Amniotic epithelial cell (primary cell): ENCODE measurements at places on chromosomes 5 and 9.

DNA sequence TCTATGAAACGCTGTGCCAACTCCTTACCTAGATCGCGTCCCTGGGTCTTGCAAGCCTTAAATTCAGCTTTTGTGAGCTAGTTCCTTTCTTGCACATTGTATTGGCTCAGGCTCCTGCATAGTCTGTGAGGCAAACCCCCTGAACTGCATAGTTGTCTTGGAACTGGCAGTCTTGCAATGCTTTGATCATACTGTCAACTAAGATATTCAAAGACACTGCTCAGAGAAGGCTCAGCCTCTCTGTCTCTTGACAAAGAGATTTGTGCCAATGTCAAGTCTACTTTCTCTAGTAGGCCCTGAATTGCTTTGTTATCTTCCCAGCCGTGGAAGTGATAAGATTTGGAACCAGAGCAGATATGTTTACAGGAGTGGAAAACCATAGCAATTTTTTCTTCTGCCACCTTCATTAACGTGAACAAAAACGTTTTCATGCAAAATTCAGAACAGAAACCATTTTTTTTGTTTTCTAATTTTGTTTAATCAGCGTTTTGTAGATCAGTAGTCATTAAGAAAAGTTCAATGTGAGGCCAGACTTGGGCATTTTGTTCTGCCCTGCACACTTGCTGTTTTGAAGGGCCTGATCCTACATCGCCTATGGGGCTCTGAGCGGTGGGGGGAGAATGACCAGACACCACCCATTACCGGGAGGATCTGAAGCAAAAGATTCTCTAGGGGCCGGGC lies 27.6 kb upstream of the ENTREP1 start:
- DNase-seq: no peak

DNA sequence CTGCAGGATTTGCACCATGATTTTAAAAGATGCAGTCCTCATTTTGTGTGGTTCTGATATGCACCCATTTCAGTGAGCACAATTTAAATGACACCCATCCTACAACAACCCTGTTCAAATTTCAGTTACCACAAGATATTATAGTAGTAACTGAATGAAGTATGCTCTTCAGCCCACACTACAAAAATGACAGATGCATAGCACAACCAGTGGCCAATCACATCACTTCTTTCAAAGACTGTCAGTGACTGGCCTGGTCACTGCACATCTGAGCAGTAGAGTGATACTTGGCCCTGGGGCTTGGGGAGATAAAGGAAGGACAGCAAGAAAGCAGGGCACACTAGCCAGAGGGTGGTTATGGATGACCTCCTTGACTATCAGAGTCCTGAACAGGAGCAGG lies 19.8 kb upstream of the IFNK start:
- no peak for DNase-seq

DNA sequence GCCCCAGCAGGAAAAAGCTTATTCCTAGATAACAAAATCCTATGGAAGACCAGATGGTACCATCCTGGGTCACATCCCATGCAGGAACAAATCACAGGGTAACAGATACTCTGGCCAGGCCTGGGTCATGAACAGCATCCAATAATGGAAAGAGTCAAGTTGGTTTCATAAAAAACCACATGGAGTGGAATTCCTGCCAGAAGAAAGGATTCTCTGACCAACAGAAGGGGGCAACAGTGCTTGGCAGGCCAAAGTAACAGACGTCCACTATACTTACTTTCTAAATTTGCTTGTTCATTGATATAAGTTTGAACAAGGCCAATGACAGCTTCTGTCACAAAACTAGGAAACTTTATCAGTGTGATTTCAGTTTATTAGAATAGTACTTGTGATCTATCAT lies 273.5 kb downstream of the ARRDC3 start:
- DNase-seq: peak; percentile 19

- peak; percentile 72 for DNase-seq
These were observed 9.7 kb downstream of the MRPL36 start for GRCh38 chr5:1789834-1790471.

GRCh38 chr5:181204113-181204825 lies 727 bp downstream of the TRIM7 start:
- peak; percentile 33 for DNase-seq

GRCh38 chr5:78483809-78484521 lies 123.5 kb downstream of the SCAMP1 start:
- DNase-seq: peak; percentile 87

DNA sequence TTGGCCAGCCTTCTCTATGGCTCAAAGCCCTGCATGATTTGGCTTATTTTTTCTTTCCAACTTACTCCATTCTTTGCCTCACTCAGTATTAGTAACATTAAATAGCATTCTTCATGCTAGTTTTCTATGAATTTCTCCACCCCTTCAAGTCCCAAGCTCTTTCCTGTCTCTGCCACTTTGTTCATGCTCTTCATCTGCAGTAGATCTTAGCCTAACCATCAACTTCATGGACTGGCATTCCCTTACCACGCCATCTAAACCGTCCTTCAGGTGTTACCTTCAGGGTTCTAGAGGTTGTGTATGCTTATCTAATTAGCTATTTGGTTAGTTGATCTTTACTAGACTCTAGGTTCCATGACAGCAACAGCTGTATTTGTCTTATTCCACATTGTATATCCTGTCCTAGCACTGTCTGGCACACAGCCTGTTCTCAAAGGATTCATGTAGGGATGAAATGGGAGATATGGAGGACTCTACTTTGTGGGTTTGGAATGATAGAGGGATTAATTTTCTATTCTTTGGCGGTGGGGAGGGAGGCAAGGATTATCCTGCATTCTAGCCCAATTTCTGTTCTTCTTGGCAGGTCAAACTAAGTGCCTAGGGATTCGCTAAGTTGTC lies 26.4 kb downstream of the TMEM167A start:
- no peak for DNase-seq

DNA sequence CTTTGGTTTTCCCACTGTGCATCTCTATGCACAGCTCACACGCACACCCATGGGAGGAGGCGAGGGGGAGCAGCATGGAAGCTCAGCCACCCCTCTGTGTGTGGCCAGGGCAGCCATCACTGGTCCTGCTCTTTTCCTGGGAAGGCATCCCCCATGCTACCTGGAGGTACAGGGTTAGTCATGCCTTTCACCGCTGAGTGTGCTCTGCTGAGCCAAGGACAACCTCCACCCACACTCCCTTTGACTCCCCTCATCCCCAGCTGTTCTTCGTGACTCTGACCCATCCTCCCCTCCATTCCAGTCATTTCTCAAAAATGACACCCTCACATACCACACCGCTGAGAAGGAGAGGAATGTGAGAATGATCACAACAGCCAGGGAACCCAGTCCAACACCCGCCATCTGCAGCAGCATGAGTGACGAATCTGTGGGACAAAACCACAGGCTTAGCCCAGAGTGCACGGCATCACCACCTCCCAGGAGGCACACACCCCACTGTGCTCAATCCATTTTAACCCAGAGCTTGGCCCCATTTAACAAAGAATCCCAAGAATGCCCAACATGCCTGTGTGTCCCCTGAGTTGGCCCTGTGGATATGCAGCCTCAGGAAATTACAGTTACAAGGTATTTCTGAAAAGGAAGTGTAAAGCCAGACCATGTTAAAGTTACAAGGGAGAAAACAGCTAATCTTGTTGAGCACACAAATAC lies 133.4 kb downstream of the SUSD1 start:
- peak; percentile 99 for DNase-seq
